ENCODE measurements at places on chromosomes 2 and 18.

- DNase-seq: no peak
Observed at GRCh38 chr2:45980161-45980865, 316.9 kb upstream of the EPAS1 start.

DNA sequence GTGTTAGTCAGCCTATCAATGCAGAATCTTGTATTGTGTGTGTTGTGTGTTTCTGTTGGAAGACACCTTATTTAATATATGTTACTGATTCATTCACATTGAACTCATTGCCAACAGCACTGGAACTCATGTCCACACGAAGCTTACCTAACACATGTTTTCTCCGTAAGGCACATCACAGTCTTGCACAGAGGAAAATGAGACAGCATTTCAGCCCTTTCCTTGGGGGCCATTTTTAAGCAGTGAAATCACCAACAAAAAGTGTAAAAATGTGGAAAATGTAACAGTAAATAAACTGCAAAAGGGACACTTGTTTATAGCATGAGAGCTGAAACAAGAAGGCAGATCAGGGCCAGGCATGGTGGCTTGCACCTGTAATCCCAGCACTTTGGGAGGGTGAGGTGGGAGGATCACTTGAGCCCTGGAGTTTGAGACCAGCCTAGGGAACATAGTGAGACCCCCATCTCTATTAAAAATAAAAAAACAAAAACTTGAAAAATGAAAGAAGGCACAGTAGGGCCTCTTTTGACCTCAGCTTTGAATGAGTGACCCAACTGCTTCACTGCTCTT, 306.0 kb downstream of the MYCN start:
- DNase-seq: no peak

DNA sequence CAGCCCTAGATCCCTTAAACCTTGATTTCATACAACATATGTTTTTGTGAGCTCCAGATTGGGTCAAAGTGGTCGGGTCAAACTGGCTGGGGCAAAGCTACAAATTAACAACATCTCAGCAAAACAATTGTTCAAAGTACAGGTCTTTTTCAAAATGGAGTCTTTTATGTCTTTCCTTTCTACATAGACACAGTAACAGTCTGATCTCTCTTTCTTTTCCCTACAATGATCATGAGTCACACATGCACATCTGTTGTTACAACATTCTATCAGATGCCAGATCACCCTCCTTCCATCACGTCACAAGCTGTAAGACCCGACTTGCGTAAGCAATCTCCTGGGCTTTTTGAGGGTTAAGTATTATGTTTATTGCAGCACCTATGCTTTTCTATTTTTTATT, 55.1 kb downstream of the RHOB start:
- DNase-seq: no peak

DNA sequence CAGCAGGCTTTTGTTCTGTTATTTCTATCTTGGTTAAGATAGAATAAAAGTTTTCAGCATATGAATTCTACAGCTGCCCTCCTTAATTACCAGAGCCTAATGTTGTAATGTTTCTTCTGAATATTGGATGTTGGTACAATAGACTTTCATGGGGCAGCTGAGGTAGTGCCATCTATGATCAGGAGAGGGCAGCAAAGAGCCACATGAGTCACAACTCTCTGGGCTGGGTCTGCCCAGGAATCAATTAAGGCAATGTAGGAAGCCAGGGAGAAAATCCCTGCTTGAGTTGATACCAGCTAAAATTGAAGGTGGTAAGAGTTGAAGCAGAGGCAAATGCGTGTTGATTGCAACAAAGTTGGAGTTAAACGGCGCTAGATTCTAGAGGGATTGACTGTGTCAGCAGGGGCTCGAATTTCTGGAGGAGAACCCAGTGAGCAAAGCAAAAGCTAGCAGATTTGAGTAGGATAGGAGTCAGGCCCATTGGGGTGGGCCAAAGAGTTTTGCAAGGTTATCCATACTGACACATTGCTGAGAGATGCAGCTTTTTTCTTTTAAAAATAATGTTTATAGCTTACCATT, 10.6 kb upstream of the MC5R start:
- DNase-seq: peak; percentile 92

DNA sequence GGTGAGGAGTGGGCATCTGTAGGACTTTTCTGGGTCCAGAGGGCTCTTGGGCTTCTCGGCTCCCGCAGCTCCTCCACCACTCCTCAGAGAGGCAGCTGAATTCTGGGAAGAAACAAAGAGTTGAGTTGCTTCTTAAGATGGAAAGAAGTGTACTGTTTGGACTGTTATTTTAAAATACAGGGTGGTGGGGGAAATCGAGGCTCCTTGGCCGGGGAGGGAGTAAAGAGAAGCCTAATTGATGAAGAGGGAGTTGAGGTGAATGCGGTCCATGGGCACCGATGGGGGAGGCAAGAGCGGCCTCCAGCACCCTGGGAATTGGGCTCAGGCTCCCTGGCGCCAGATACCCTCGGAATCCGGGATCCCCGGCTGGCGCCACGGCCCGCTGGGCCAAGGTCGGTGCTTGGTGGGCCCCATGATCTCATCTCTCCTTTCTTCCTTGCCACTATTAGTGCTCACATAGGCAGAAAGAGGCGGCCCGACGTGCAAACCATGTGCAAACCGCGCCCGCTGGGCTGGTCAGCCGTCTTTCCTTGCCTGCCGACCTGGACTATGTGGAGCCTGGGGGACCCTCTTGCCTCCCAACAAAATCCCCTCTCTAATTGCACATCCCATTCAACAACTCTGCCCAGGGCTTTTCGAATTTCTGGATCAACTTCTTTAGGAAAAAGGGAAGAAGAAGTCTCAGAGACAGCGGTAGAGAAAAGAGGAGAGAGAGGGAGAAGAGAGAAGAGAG, 604 bp upstream of the SIX3 start:
- DNase-seq: peak; percentile 74

GRCh38 chr2:215949991-215950404, 63.4 kb downstream of the MREG start:
- DNase-seq: peak; percentile 61

All from eye (tissue), 1 donor.